CD4-positive, alpha-beta T cell treated with Interleukin-10 for 1 hour (primary cell): ENCODE measurements at places on chromosomes 5 and 9.

DNA sequence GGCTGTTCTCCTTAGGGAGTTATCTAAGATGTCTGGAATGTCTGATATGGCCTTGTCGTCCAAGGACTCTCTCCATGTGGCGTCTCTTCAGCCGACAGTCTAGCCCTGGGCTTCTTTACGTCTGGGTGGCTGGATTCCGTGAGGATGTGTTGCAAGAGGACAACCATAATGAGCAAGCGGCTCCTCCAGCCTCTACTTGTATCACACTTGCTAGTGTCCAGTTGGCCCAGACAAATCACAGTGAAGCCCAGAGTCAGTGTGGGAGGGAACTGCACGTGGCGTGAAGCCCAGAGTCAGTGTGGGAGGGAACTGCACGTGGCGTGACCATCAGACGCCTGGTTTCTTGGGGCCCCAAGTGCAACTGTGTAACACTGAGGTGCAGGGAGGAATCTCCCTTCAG, 61.1 kb downstream of the COL23A1 start:
- DNase-seq = no peak

GRCh38 chr9:109815366-109815947, 35.5 kb downstream of the PALM2AKAP2 start:
- no peak for DNase-seq

DNA sequence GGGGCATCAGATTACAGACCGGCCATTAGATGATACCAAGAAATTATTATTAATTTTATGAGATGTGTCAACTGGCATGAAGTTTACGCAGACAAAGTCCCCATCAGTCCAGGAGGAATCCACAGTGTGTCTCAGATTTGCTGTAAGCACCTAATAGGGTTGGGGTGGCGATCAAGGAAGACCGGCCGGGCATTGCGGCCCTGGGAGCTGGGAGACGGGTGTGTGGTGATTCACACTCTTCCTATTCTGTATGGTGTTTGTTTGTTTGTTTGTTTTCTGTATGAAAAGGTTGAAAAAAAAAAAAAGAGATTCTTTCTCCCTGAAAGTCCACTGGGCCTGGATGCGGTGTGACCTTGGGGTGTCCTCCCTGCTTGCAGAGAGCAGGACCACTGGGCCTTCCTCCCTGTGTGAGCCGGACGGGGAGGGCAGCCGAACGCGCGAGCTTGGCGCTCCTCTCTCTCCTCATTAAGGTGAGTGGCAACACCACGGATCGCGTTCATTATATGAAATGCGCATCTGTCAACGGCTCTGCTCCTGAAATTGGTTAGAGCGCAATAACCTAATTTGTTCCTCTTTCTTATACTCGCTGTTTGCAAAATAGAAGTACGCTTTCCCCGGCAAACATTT, 15.1 kb downstream of the RASGEF1C start:
- no peak for DNase-seq

DNA sequence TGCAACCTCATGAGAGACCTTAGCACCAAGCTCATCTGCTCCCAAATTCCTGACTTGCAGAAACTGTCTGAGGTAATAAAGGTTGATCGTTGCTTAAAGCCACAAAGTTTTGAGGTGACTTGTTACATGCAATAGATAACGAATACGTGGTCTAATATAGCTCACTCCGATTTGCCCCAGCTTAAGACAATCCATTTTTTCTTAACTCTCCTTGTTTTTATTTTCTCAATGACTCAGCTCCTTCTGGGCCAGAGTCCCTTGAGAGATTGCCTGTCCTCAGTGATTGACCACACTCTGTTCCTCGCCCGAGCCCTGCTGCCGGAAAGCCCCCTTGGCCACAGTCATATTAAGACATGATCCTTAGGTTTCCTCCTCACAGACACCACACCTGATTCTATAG, 63.7 kb upstream of the FANCC start:
- no peak for DNase-seq

DNA sequence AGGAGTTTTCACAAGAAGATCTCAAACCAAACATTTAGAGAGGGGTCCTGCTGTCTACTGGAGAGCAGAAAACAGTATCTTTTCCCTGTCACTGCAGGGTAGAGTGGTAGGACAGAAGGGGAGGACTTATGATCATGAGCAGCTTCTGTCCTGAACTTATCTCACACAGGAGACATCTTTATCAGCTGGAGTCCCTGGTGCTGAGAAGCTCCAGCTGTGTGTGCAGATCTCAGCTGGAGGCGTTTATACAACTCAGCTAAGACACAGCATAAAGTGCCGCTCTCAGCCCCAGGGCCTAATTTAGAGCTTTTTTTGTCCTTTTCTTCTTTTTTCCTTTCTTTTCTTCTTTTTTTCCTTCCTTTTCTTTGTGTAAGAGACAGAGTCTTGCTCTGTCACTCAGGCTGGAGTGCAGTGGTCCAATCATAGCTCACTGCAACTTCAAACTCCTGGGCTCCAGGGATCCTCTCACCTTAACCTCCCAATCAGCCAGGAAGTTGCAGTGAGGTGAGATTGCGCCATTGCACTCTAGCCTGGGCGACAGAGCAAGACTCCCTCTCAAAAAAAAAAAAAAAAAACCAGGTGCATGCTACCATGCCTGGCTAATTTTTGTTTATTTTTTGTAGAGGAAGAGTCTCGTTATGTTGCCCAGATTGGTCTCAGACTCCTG, 31.9 kb downstream of the CCDC125 start:
- DNase-seq = no peak

DNA sequence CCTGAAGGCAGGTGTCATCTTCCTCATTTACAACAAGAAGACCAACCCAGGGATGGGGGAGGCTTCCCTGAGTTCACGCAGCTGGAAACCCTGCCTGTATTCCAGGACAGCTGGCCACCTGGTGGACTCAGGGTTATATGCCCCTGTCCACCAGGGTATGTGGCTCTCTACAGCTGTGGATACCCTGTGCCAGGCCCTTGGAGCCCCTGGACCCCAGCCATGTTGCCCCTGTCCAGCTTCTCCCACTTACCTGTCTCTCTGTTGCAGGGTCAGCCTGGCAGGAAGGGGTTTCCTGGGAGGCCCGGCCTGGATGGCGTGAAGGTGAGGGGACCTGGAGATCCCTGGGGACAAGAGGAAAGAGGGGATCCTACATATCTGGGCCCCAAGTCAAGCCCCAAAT, 79.7 kb upstream of the ORM1 start:
- DNase-seq = no peak

GRCh38 chr5:157821822-157822622, 36.9 kb downstream of the CLINT1 start:
- no peak for DNase-seq

DNA sequence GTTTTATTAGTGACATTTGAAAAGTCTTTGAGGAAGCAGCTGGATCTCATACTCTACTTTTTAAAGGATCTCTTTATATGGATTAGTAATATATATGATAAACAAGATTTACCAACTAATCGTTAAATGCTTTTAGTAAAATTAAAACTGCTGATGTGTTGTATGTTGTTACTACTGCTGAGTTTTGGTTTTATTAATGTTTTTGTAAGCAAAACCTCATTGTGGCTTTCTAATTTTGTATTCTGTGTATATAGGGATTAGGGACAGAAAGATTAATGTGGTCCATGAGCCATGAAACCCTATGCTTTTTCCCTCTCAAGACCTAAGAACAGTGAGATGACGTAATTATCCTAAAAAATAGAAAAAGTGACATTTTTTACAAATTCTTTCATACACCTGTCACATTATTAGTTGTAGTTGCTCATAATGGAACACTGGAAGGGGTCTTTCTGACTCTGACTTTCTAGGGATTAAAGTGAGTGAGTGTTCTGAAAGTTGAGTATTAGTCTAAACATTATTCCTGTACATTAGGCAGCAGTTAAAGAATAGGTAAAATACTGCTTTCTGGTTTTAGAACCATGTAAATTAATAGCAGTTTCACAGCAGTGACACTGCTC, 85.9 kb downstream of the SLC12A2 start:
- no peak for DNase-seq

GRCh38 chr5:142087920-142088679, 20.5 kb upstream of the NDFIP1 start:
- DNase-seq = peak; percentile 66

DNA sequence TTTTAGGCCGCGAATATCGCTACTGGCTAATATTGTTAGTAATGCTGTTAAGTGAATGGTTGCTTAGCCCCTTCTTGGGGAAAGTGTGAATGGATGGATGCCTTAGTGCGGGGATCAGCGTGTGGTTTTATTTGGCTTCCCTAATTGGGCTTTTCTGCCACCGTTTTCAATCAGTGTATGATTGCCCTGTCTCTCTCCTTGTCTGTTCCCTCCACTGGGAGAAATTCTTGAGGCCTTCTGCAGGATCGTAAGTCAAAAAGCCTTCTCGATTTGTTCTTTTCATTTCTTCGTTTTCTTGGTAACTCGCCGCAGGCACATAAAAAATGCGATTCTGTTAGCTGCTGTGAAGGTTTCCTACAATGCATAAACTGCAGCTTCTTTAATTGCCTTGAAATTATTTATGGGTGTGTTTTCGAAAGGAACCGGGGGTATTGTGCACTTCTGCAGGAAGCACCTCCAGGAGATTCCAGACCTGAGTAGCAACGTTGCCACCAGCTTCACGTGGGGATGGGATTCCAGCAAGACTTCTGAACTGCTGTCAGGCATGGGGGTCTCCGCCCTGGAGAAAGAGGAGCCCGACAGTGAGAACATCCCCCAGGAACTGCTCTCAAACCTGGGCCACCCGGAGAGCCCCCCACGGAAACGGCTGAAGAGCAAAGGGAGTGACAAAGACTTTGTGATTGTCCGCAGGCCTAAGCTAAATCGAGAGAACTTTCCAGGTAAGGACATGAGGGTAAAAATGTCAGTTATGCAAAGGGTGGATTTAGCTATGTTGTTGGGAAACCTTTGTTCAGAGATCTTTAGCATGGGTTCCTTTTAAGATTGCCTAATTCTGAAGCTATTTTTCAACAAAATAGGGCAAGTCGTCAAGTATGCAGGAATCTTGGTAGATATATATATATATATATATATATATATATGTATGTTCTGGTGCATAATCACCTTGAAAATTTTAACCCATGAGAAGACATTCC, 700 bp downstream of the SKP2 start:
- DNase-seq = no peak

DNA sequence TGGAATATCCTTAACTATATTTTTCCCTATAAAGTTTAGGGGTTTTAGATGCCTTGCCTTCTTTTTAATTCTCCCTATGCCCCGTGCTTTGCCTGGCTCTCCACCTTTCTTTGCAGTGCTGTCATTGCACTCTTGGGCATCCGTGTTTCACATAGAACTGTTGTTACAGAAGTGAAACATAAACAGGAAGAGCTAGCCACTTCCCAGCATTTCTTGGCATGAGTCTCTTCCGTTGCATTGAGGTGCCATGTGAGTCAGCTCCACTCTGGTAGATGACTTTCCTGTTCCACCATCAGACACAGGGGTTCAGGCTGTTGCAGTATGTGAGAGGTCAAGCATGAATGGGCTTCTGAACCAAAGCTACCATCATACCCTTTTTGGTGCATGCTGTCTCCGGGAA, 73.4 kb downstream of the ANGPTL2 start:
- DNase-seq = peak; percentile 40

DNA sequence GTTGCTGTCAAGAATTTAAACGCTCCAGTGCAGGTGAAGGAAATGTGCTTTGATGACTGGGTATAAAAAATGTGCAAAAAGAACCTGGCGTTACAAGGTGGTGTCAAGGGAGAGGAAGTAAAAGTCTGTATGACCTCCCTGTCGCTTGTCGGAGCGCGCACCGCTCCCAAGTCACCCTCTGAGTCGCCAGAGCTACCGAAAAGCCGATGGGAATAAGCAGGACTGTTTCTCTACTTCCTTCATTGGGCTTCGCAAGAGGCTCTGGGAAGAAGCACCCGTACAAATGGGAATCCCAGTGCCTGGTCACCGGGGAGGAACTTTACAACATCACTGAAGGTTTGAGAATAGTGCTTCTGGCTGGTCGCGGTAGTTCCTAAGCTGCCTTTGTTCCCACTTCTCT, 1.3 kb upstream of the DMRT2 start:
- DNase-seq = no peak

GRCh38 chr5:94928891-94929290, 310.4 kb downstream of the SLF1 start:
- no peak for DNase-seq

DNA sequence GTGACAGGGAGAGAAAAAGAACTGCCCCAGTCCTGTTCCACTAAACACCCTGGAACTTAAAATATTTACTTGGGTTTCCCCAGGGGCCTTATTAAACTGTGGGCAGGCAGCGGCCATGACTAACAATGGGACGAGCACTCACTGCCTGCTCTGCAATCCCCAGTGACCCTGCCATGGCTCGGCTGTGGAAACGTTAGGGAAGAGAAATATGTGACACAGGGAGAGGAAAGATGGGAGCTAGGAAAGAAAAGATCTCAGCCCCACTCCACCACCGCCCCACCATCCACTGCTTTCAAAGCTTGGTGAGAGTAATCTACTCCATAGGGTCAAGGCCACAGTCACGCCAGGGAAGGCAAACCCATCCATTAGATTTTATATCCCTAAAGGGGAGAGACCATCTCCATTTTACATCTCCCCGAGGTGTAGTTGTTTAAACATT, 117.6 kb downstream of the EFNA5 start:
- no peak for DNase-seq

DNA sequence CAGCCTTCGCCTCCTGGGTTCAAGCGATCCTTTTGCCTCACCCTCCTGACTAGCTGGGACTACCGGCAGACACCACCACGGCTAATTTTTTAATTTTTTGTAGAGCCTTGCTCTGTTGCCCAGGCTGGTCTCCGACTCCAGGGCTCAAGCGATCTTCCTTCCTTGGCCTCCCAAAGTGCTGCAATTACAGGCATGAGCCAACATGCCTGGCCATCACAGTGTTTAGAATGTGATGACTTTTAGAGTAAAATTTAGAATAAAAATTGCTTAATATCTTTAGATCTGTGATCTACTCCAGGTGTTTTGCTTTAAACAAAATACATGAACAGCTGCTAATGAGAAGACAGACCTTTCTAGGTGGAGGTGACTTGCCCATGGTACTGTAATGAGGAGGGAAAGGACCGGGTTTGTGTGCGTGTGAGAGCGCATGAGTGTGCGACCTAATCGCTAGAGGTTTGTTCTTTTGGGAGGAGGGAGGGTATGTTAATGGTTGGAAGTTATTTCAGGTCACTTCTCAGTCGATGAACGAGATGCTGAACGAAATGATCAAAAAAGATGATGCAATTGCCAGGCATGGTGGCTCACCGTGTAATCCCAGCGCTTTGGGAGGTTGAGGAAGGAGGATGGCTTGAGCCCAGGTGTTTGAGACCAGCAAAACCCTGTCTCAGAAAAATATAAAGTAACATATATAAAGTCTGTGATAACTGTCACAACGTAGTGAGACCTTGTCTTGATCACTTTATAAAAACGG, 2.0 kb downstream of the CNOT6 start:
- DNase-seq = no peak

- DNase-seq = peak; percentile 79
Observed at GRCh38 chr5:177300236-177300880, 3.2 kb downstream of the RAB24 start.
